ENCODE measurements at places on chromosomes 2 and 18. TPM values are rescaled to one million over a fixed set of nuclear protein-coding genes. Genes with fewer than 3 reads are reported as not detected.

The REG3G gene
- not detected for total RNA-seq

The IL37 gene
- total RNA-seq = not detected

The CPLX4 gene
- not detected for total RNA-seq

The CRYGD gene
- not detected for total RNA-seq

The ELMOD3 gene
- 22.0 TPM for total RNA-seq

The INHBB gene
- 12.3 TPM for total RNA-seq

The CXCR1 gene
- 5.3 TPM for total RNA-seq

The PTMA gene
- total RNA-seq = 744 TPM

The FZD7 gene
- total RNA-seq = 13.6 TPM

The IL1A gene
- total RNA-seq = 1.9 TPM

The RAB6D gene
- total RNA-seq = not detected

The TEX44 gene
- total RNA-seq = not detected

The GPR39 gene
- 13.4 TPM for total RNA-seq

The STK16 gene
- 21.4 TPM for total RNA-seq

The NOTO gene
- total RNA-seq = not detected

The KIF1A gene
- 0.81 TPM for total RNA-seq

The SKOR2 gene
- not detected for total RNA-seq

The IGFBP5 gene
- total RNA-seq = 169 TPM

The SERPINB13 gene
- not detected for total RNA-seq

The CIB4 gene
- not detected for total RNA-seq

The GALNT1 gene
- total RNA-seq = 74.5 TPM

The SCN7A gene
- 97.1 TPM for total RNA-seq

The RNF144A gene
- total RNA-seq = 16.0 TPM

The ST6GAL2 gene
- total RNA-seq = 2.5 TPM

The DLGAP1 gene
- 5.4 TPM for total RNA-seq

The ALPP gene
- 9.5 TPM for total RNA-seq

The NCKAP5 gene
- 40.8 TPM for total RNA-seq

The RESP18 gene
- not detected for total RNA-seq

The UBXN2A gene
- 12.7 TPM for total RNA-seq
